ENCODE measurements at places on chromosomes 12 and 14. TPM values are rescaled to one million over a fixed set of nuclear protein-coding genes. Genes with fewer than 3 reads are reported as not detected.

- H3K36me3 ChIP-seq = no peaks in the 10 kb centered on the region
- no peaks in the 10 kb centered on the region for H3K27me3 ChIP-seq
- H3K27ac ChIP-seq = no peak overlapping the region
- no peak for DNase-seq
- H3K4me3 ChIP-seq = no peak overlapping the region
- H3K4me1 ChIP-seq = no peaks in the 10 kb centered on the region
Observed at GRCh38 chr12:114876968-114877680, 193.1 kb upstream of the TBX3 start.

DNA sequence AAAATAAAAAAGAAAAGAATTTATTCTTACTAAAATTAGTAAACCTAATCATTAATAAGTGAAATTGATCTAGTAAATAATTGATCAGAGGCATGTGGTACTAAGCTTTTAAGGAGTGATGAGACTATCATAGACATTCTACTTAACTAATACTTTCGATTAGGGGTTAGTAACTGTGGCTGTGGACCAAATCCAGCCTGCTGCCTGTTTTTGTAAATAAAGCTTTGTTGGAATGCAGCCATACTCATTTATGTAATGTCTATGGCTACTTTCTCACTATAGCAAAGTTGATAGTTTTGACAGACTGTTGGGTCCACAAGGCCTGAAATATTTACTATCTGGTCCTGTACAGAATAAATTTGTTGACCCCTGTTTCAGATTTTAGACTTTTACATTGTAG lies 63.2 kb downstream of the PLEKHA5 start:
- H3K27ac ChIP-seq = no peak overlapping the region
- no peak overlapping the region for H3K4me3 ChIP-seq
- no peaks in the 10 kb centered on the region for H3K4me1 ChIP-seq
- no peaks in the 10 kb centered on the region for H3K27me3 ChIP-seq
- no peaks in the 10 kb centered on the region for H3K36me3 ChIP-seq

DNA sequence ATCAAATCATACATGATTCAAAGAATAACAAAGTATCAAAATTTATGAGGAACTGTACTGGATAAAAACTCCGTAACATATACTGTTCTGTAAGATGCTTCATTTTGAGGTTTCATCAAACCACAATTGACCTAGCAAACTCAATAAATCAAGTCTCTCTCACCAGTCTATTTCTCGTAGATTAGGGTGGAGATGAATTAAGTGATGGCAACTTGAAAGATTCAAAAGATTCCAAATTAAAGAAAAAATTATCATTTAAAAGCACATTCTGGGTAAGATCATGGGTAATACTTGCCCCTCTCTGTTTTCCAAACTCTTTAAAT lies 74.4 kb downstream of the PAPLN start:
- no peak overlapping the region for H3K4me3 ChIP-seq
- DNase-seq = no peak
- H3K36me3 ChIP-seq = no peaks in the 10 kb centered on the region

DNA sequence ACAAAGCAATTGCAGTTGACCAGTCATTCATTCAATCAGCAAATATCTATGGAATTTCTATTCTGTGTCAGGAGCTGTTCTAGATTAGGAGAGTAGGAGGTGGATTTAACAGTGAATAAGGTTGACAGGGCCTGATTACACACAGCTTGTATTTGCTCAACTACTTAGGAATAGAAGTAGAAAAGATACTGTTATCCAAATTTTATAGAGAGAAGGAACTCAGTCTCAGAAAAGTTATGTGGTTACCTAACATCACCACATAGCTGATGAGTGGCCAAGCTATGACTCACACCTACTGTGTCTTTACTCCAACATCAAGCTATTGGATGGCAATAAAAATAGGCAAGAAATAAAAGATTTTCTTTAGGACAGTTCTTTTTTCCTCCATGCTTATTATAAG lies 374.8 kb downstream of the RMST start:
- H3K4me3 ChIP-seq = no peak overlapping the region
- H3K4me1 ChIP-seq = no peaks in the 10 kb centered on the region
- H3K27ac ChIP-seq = no peak overlapping the region
- no peaks in the 10 kb centered on the region for H3K36me3 ChIP-seq
- H3K27me3 ChIP-seq = no peaks in the 10 kb centered on the region

DNA sequence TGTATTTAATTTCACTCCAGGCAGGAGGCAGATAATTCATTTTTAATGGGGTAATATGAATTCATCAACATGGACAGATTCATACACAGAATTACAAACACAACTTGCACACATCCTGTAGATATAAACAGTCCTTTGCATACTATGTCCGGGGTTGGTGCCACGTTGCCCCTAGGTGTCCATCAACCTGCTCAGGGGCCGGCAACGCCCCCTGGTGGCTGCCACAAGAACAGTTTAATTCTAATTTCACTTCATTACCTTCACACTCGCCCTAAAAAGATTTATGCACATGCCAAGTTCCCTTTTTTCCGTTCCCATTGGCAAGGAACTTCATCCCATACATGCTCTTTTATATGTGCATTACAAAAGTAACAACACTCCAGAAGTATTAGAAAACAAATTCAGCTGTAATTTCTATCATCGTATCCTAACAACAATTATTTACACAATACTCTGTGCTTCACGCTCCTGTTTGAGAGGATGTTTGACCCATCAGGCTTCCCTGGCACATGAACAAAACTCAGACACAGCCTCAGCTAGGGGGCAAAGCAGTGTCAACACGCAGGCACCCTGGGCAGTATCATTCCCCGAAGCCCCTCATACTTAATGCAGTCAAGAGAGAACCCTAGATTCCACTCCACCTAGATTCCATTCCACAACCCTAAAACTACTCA lies 15.5 kb downstream of the MANSC1 start:
- no peak overlapping the region for H3K4me3 ChIP-seq
- H3K4me1 ChIP-seq = peaks cover 32% of the 10 kb centered on the region
- no peak overlapping the region for H3K27ac ChIP-seq
- no peaks in the 10 kb centered on the region for H3K36me3 ChIP-seq
- peak; percentile 81 for DNase-seq

DNA sequence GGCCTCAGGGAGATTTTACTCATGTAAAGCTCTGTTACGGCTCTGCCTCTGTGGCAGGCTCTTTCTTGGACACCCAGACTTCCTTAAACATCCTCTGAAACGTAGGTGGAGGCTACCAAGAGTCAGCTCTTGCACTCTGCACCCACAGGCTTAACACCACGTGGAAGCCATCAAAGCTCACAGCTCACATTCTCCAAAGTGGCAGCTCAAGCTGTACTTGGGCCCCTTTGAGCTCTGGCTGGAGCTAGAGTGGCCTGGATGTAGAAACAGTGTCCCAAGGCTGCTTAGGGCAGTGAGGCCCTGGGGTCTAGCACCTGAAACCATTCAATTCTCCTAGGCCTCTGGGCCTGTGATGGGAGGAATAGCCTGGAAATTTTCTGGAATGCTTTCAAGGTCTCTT lies 155.3 kb upstream of the CDKN3 start:
- no peaks in the 10 kb centered on the region for H3K4me1 ChIP-seq
- H3K36me3 ChIP-seq = no peaks in the 10 kb centered on the region
- no peaks in the 10 kb centered on the region for H3K27me3 ChIP-seq
- no peak overlapping the region for H3K4me3 ChIP-seq
- no peak overlapping the region for H3K27ac ChIP-seq

DNA sequence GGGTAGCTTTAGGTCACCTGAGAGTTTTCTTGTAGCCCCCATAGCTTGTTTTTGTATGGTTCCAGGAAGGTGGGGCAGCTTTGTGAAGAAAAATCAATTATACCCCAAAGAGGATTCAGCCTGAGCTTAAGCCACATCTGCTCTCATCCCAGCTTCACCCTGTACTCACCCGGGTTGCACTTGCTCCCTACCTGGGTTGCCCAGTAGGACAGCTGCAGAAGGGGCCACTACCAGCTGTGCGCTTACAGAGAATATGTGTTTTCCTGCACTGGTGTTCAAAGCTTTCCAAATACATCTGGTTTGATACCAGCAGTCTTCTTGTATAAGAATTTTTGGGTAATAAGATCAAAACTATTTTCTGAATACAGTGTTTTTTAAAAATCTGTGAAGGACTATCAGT lies 3.0 kb upstream of the SLC38A1 start:
- no peak for DNase-seq
- H3K27ac ChIP-seq = no peak overlapping the region
- H3K27me3 ChIP-seq = no peaks in the 10 kb centered on the region
- no peaks in the 10 kb centered on the region for H3K36me3 ChIP-seq
- H3K4me3 ChIP-seq = no peak overlapping the region

DNA sequence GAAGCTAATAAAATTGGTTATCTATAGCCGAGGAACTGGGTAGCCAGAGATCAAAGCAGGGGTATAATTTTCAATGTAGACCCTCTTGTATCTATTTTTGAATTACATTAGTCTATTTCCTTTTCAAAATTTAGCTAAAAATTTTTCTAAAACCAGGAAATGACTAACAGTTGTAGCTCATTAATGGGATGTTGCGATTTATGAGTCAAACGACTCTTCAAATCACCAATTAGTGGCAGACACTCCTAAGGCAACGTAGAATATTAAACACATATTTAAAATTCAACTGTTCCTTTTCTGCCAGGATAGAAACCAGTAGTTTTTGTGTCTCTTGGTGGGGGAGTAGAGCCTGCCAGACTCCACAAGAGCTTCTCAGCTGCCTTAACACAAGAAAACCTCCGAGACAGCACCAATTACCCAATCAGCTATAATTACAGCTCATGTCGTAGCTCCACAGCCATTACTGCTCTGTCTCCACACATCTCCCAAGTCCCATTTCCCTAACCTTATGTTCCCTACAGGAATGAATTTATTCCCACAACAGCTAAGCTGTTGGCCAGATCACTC lies 26.9 kb downstream of the GCN1 start:
- H3K36me3 ChIP-seq = peaks cover 91% of the 10 kb centered on the region
- no peaks in the 10 kb centered on the region for H3K4me1 ChIP-seq
- H3K27ac ChIP-seq = no peak overlapping the region
- H3K27me3 ChIP-seq = no peaks in the 10 kb centered on the region
- no peak overlapping the region for H3K4me3 ChIP-seq
- no peak for DNase-seq

DNA sequence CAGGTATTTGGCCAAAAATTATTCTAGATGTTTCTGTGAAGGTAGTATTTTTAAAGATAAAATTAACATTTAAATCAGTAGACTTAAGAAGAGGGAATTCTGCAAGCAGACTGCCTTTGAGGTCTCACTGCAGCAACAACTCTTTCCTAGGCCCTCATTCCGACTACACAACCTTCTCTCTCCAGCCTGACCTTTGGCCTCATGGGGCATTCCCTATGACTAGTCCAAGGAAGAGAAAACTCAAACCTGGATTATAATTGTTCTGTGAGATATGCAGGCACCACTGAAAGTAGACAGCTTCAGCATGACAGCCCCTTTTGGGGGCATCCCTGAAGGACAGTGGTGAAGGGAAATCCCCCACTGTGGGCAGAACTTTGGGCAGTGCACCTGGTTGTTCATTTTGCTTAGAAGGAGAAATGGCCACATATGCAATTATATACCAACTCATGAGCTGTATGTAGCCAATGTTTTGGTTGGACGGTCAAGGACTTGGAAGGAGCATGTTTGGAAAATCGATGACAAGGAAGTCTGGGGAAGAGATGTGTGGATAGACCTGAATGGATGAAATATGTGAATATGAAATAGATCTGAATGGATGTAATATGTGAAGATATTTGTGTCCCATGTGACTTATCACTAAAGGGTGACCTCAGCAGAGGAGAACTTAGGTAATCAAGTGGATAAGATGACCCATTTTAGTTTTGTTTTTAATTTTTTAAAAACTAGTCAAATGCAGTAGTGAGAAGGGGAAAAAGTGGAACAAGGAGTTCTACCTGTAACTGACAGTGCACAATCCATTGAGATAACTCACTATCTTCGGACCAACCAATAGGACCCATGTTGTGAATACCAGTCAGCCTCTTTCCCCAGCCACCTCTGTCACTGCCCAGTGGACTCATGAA lies 233.3 kb upstream of the FOXN3 start:
- H3K4me1 ChIP-seq = no peaks in the 10 kb centered on the region
- H3K27me3 ChIP-seq = no peaks in the 10 kb centered on the region
- no peak for DNase-seq

DNA sequence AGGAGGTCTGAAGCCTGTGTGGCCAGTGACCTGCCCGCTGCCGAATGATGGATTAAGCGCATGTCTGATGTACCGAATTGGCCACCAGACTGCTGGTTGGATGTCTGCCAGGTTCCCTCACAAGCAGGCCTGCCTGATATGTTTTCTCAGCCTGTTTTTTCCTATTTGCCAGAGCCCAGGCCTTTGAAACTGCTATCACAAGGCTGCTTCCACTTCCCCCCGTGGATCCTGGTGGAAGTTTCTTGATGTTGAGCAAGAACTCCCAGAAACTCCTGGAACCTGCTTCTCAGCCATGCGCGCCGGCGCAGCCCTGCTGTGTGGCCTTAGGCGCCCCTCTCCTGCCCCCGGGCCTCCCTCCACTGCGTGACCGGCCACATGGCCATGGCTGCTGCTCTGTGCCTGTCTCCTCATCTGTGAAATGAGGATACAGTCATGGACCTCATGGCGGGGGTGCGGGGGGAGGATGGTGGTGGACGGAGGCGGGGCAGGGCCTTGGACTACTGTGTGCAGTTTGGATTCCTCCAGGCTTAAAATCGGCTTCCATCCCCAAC lies 56.6 kb downstream of the CALM1 start:
- H3K27me3 ChIP-seq = no peaks in the 10 kb centered on the region
- H3K27ac ChIP-seq = no peak overlapping the region
- peaks cover 29% of the 10 kb centered on the region for H3K4me1 ChIP-seq
- no peak overlapping the region for H3K4me3 ChIP-seq

- no peak overlapping the region for H3K4me3 ChIP-seq
- H3K36me3 ChIP-seq = no peaks in the 10 kb centered on the region
Observed at GRCh38 chr12:11672256-11673191, 23.1 kb downstream of the ETV6 start.

DNA sequence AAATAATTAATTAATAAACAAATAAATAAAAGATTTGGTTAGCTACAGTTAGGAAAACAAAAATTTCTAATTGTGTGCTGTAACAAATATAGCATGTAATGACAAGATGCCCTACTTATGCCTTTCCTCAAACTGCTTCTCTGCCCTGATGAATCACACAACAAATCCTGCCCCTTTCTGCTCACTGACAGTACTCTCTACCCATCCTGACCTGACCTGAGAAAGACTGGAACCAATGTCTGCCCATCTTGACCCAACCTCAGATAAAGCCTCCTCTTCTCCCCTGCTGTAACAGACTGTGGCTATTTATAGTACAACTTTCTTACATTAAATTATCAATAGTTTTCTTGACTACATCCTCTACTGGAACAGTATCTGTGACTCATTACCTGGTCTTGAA lies 43.7 kb downstream of the PPP1R13B start:
- no peaks in the 10 kb centered on the region for H3K4me1 ChIP-seq
- H3K36me3 ChIP-seq = no peaks in the 10 kb centered on the region
- no peaks in the 10 kb centered on the region for H3K27me3 ChIP-seq
- no peak overlapping the region for H3K4me3 ChIP-seq
- no peak overlapping the region for H3K27ac ChIP-seq

GRCh38 chr12:116426391-116427136 lies 132.6 kb upstream of the MAP1LC3B2 start:
- H3K4me1 ChIP-seq = no peaks in the 10 kb centered on the region
- H3K4me3 ChIP-seq = no peak overlapping the region
- DNase-seq = no peak
- H3K27me3 ChIP-seq = no peaks in the 10 kb centered on the region
- H3K27ac ChIP-seq = no peak overlapping the region
- no peaks in the 10 kb centered on the region for H3K36me3 ChIP-seq

Gene SDSL
- 7.5 TPM for total RNA-seq

Gene NKX2-1
- total RNA-seq = not detected

Gene TOMM20L
- total RNA-seq = not detected

Gene KIF21A
- total RNA-seq = 26.7 TPM

Gene MYF6
- not detected for total RNA-seq

Gene OR6C76
- not detected for total RNA-seq

Gene CCDC59
- 50.0 TPM for total RNA-seq

Gene KLHL33
- total RNA-seq = not detected
